ENCODE measurements at places on chromosomes 7 and 10.

- no peak for DNase-seq
Measured at GRCh38 chr7:11297764-11298163, 324.1 kb downstream of the PHF14 start.

GRCh38 chr7:47179812-47180515, 401.9 kb downstream of the TNS3 start:
- DNase-seq, result no peak

- DNase-seq, result no peak
Measured at GRCh38 chr7:130838738-130839137, 104.7 kb upstream of the KLF14 start.

GRCh38 chr7:28548416-28548815, 136.1 kb downstream of the CREB5 start:
- no peak for DNase-seq

DNA sequence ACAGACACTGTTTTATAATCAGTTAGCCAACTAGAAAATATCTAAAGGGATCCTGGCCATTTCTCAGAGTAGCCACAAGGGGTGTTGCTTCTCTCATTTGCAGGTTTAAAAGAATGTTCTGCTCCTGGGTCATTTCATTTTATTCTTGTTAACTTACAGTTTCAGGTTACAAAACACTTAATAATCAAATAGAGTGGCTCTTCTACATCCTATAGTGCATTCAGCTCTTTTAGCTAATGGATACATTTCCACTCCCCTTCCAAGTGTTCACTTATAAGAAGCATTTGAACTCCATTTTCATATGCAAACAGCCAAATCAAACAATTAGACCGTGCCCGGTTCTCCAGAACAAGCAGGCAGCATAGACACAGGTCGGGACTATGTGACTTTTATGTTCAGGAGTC, 117.5 kb downstream of the TRIL start:
- DNase-seq, result no peak

DNA sequence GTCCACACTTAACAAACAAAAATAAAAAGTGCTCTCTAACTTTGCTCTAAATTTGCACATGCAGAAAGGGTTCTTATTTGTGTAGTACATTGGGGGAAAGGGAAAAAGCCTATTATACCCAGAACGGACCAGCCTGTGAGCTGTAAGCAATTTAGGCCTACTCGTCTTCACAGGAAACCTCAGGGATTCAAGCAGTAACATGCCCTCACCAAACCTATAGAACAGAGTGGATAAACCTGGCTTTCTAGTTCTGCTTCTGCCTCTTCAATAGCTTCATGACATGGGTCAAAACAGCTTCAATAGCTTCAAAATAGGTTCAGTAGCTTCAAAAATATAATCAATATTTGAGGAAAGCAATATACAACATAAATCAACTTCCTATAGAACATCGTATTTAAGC, 163.7 kb downstream of the ARL4A start:
- DNase-seq, result no peak

DNA sequence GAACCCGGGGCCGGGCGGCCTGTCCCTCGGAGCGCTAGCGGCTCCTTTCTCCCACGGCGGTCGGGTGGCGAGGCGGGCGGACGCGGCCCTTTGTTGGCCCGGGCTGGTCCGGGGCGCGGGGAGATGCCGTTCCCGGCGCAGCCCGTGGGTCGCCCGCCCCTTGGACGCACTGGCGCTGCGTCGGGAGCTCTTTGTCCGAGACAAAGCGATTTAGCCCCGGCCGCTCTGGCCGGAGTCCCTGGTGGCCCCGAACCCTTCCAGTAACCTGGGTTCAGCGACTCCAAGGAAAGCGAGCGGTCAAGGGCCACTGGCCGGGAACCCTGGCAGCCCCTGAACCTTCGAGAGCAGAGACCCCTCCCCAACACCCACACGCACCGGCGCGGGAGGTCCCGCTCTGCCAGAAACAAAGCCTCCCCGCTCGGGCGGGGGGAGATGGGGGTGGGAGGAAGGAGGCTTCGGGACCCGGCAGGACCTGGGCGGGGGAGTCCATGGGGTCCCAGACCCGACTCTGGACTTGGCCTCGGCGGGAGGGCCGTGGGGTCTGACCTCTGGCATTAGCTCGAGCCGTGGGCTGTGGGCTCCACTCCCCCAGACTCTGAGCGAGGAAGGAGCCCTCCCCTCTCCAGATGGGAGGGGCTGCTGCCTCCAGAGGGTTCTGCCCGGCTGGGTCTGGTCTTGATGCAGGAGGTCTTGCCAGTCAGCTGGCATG, 836 bp downstream of the DPYSL4 start:
- no peak for DNase-seq

DNA sequence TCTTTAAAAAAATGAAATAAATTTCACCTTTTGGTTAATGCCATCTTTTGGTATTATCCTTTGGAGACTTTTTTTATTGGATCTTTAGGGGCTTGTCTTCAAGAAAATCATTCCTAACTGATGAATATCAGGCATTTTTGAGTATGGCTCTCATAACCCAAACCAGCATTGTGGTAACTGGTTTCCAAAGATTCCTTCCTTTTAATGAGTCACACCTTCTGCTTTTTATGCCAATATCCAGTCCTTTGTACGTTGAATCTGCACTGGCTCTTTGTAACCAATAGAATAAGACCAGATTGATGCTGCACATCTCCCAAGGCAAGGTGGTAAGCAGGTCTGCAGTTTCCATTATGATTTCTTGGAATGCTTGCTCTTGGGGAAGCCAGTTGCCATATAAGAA, 89.1 kb downstream of the GPR158 start:
- no peak for DNase-seq

- DNase-seq, result no peak
Measured at GRCh38 chr7:148884049-148884298, at the start of gene EZH2. EZH2 (minus strand) TSS chr7:148884291; CDS start chr7:148847298, 36,993 bp downstream.

DNA sequence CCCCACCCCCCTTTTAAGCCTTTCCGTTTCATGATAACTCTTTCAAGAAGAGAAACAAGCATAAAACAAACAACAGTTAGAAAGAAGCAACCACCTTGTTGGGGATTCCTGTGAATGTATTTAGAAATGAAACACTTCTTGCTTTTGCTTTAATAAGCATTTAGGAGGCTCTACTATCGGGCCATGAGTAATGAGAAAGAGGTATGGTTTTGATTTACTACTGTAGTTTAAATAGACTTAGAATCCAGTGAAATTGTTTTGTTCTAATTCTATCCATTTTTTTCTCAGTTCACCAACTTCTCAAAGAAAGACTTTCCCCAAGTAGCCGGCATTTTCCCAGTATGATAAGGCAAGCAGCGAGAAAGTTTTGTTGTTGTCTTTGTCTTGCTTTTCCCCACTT, 168.7 kb upstream of the HABP2 start:
- DNase-seq, result no peak

GRCh38 chr7:111266613-111267012, 175.7 kb downstream of the LRRN3 start:
- no peak for DNase-seq

Data from activated naive CD8-positive, alpha-beta T cell treated with anti-CD3 and anti-CD28 coated beads, Interleukin-2, amount 50 U/mL, for 24 hours (primary cell).